ENCODE measurements at places on chromosomes 5 and 9.

DNA sequence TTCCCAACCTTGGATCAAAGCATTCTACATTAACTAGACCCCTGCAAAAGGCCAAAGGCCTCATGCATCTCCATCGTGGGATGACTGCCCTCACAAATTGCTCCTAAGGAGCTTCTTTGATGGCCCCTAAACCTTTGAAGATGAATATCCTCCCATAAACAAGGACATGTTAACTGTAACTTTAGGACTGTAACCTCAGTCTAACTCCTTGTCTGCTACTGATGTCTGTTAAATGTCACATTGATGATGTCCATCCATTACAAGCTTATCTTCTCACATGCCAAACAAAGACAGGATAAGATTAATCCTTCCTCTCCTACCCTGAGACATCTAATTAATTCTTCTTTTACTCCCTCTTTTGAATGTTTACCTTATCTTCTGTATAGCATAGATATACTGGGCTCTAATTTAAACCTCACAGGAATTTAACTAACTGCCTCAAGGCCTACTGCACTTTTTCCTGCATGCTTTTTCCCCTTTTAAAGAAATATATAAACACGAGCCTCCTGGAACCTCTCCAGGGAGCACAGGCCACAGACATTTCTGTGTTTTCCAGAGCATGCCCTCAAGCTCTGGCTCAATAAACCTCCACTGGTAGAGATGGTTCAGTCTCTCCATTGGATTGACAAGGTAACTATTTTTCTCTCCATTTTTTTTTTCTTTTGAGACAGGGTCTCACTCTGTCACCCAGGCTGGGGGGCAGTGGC lies 90.6 kb upstream of the SLC25A48 start:
- no peak for DNase-seq

DNA sequence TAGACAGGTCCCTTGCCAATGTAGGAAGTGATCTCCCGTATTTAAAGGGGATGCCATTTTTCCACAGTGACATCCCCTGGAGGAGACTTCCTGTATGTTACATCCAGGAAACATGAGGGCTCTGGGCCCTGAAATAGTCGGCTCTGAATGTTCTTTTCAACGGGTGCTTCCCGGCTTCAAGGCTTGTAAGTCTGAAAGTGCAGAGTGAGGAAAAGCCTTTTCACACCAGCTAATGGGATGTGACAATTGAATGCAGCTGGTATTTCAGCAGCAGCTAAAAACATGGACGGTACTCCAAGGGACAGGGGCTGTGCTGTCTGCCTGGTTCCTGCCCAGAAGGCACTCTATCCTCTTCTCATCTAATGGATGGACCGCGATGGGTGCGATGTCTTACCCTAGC lies 1.4 kb downstream of the IL9 start:
- DNase-seq: no peak

GRCh38 chr5:29277642-29278041 lies 1915.8 kb upstream of the CDH6 start:
- no peak for DNase-seq

DNA sequence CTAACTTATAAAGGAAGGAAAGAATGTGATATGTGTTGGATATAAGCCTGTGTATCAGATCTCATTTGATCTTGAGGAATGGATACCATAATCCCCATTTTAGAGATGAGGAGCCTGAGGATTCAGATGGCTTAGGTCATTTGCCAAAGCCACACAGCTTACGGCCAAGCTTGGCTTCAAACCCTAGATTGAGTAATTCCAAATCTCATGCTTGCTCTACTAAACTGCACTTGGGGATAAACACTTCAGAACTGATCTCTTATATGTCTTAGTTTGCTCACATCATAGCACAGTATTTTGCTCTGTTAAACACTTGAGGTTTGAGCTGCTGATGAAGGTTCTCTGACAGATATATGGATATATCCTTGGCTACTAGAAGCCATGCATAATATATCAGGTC lies 504.4 kb downstream of the NTRK2 start:
- DNase-seq: no peak

DNA sequence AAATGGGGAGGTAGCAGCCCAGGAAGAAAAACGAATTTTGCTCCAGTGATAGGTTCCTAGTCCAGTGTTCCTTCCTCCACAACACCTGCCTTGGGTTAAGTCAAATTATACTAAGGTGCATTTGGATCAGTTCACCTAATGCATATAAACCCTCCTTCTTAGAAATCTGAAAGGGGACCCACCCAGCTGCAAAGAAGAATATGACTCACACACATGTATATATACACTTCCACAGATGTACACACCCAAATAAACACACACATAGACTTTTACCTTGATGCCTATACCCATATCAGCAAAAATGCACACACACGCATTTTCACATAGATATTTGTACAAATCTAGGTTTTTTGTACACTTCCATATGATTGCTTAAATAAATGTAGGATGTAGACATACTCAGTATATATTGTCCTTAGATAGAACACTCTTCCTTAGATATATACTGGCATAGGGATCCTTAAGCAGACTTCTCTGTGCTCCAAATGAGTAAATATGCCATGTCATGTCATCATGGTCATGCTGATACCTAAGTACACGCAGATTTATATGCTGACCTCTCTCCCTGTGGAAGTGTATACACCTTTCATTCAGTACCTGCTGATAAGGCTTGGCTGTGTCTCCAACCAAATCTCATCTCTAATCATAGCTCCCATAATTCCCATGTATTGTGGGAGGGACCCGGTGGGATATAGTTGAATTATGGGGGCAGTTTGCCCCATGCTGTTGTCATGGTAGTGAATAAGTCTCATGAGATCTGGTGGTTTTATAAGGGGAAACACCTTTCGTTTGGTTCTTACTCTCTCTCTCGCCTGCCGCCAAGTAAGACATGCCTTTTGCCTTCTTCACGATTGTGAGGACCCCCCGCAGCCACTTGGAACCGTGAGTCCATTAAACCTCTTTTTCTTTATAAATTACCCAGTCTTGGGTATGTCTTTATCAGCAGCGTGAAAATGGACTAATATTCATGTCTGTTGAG lies 10.2 kb downstream of the ADRB2 start:
- no peak for DNase-seq

DNA sequence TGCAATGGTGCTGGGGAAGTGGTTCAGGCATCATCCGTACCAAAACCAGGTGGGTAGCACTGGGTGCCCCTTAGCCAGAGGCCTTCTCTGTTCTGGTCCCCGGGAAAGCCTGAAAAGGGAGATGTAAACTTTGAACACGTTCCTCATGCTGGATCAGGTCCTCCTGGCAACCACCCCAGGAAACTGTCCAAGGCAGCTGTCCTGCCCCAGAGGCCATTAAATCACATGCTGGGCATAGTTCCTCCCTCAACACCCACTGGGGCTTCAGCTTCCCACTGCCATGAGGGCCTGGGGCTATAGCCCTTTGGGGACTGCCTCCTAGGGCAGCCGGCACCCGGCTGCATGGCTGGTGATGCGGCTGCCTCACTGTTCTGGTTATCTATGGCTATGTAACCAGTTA lies 228.9 kb upstream of the MVB12B start:
- DNase-seq: no peak

DNA sequence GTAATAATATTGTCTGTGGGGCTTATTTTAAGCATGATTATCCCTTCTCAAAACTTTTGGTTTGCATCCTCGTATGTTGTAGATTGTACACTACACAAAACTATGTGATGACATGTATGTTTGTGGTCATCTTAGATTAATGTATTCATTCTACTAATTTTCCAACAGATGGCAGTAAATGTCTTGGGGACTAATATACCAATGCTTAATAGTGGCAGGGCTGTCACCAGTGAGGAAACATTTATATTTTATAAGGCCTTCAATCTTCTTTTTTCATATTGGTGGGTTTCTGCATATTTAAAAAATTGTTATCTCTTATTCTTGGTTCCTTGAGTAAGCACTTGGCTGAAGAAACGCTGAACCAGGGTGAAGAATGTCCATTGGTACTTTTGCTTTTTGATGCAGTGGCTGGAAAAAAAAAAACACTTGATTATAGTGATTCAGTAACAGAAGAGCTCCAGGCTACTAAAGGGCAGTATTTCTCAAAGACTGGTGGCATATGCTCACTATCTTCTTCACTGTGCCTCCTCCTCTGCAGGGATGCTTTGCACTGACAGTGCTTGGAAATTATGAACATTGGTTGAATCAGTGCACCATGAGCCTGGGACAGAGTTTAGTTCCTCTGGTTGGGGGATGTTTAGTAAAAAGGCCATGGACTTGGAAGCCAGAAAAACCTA lies 530.3 kb downstream of the RASEF start:
- no peak for DNase-seq

DNA sequence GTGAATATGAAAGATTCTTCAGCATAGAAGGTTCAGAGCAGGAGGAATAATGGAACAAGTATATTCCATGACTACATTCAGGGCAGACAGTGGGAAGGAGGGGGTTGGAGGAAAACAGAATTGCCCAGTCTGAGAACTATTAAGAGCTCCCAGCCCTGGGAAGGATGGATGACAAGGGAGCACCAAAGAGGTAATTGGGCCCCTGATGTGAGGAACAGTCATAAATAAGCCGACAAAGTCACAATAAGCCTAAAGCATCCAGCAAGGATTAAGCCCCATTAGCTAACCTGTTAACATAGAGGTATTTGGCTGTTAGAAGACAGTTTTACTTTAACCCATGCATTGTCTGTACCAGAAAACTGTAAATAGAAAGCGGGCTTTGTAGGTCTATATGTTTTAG lies 348.7 kb upstream of the SEMA6A start:
- no peak for DNase-seq

DNA sequence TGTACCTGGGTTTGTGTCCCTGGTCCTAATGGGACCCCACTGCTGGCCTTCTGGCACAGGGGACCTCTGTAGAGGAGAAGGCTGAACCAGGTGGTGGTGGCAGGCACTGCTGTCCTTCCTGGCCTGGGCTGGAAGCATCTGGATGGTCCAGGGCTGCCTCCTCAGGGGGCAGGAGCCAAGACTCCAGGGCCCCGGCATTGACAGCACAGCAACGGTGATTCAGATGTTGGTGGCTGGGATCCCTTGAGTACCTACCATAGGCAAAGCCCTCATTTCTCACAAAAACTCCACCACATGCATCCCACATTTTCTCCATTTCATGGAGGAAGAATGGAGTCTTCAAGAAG lies 15.0 kb downstream of the FGD3 start:
- no peak for DNase-seq

DNA sequence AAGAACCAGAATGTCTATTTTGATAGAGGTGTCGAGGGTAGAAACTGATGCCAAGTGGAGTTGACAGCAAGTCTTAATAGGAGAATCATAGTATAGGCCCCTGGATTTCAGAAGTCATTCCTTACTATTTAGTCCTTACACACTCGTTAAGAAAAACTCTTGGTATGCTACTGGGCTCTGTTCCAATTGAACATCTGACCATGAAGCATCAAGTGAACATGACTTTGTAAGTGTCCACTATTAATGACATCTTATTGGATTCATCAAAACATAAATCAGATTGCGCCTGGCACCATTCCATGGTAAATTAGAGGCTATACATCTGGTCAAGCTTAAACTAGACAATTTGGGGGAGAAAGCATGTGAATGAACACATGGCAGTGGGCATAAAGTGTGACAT lies 1056.5 kb upstream of the EDIL3 start:
- no peak for DNase-seq

DNA sequence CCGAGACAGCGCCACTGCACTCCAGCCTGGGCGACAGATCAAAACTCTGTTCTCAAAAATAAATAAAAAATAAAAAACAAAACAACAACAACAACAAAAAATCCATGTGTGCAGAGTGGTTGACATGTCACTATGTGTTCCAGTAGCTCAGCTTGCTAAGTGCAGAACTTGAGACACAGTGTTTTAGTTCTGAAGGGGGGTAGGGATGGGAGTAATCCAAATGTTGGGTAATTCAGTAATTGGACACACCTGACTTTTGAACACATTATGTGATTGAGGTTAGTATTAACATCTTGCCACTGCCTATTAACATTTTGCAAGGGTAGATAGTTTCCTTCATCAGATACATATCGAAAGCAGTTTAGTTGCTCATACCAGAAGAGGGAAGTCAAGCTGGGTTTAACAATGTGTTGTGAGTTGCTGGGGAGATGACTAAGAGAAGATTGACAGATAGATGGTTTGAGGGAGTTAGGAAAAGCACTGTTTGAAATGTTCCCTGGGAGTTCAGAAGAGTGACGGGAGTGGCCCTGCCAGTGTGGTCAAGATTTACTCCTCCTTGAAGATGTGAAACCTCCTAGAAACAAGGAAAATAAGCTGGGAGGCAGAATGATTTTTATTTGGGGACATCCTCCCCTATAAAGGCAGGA lies 928 bp downstream of the HACD4 start:
- DNase-seq: no peak

- DNase-seq: no peak
These were observed 120.3 kb downstream of the SIL1 start for GRCh38 chr5:139077899-139078298.

DNA sequence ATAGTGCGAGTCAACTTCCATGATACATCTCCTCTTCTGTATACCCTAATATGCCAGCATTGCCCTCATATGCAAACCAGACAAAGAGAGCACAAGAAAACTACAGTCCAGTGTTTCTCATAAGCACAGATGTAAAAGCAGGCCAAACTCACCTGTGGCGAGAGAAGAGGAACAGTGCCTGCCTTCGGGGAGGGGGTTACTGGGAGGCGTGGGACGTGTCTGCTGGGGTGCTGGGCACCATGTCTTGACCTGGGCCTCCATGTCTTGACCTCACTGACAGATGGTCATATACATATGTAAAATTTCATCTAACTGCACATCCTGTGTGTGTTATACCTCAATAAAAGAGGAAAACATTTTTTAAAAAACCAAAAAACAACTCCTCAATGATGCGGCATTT lies 159.3 kb upstream of the PPP1R26 start:
- DNase-seq: no peak

GRCh38 chr5:148793261-148793660 lies 33.1 kb upstream of the ADRB2 start:
- no peak for DNase-seq

DNA sequence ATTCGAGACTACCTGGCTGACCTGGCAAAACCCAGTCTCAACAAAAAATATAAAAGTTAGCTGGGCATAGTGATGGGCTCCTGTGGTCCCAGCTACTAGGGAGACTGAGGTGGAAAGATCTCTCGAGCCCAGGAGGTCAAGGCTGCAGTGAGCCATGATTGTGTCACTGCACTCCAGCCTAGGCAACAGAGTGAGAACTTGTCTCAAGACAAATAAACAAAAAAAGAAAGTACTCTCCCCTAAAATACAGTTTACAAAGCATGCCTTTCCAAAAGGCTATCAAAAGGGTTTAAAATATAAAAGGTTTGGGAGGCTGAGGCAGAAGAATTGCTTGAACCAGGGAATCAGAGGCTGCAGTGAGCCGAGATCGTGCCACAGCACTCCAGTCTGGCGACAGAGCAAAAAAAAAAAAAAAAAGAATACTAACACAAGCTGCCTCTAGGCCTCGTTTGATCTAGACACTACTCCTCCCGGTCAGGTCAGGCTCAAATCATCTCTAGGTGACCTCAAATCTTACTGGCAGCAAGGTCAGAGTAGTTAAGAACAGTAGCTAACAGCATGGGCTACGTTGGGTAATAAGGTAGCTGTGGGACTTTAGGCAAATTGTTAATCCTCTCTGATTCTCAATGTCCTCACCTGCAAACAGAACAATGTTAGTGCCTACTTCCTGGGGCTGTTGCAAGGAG lies 9.3 kb downstream of the NAIF1 start:
- DNase-seq: no peak

GRCh38 chr9:79164406-79164805 lies 407.4 kb upstream of the TLE4 start:
- no peak for DNase-seq
